ENCODE measurements at places on chromosomes 16 and 17.
A peak's percentile ranks its signal among the peaks of the same experiment; 100 is the strongest.

DNA sequence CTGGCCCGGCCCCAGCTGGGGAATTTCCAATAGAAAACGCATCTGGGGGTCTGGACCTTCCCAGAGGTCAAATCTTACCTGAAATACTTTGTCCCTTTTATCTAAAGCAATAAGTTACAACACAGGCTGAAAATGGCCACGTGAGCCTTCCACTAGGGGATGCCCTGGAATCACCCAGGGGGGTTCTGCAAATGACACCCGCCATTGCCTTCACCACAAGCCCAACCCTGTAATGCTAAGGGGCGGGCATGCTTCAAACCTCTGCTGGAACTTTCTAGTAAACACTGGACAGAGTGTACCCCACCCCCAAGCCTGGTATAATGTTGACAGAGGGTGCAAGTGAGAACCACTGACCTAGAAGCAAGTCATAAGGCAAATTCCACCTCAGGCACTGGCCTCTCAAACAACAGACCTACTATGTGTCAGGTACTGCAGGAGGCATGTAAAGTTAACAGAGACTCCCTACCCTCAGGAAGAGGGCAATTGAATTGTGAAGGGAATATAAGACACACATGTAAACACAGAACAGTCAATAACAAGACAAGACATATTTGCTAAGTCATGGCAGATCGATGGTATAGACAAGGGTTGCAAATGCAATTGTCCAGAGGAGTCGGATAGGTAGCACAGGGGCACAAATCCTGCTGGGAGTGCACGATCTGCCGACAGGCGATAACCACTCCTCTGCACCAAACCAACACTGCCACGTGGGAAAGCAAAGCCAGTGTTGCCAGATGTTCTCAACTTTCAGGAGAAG lies 59.0 kb downstream of the ARHGAP17 start:
- no peak for DNase-seq

- DNase-seq, result no peak
These were observed 2.4 kb upstream of the KRTAP4-12 start for GRCh38 chr17:41126412-41126811.

GRCh38 chr17:59534583-59534982 lies 30.8 kb upstream of the DHX40 start:
- DNase-seq, result no peak

DNA sequence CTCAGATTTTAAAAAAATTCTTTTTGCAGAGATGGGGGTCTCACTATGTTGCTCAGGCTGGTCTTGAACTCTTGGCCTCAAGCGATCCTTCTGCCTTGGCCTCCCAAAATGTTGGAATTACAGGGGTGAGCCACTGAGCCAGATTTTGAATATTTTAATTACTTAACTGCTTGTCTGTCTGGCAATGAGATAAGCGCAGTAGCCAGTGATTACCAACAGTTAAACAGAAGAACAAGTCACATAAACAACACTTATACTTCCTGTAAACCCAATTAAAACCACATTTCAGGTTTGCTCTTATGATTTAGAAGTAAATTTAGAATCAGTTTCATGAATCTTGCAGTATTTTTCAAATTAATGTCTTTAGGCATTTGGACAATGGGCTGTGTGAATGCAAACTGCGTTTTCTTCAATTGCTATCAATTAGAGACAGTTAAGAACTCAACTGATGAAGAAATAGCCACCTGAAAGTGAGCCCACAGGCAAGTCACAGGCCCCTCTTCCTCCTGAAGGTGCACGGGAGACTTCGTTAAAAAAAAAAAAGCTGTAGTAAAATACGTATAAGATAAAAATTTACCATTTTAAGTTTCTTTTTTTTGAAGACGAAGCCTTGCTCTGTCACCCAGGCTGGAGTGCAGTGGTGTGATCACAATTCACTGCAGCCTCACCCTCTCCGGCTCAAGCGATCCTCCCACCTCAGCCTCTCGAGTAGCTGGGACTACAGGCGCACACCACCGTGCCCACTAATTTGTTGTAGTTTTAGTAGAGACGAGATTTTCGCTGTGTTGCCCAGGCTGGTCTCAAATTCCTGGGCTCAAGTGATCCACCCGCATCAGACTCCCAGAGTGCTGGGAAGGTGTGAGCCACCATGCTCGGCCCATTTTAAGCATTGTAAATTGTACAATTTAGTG lies 73.0 kb downstream of the PITPNC1 start:
- no peak for DNase-seq

GRCh38 chr17:62653002-62653825 lies 25.7 kb downstream of the MRC2 start:
- DNase-seq, result peak; percentile 40

DNA sequence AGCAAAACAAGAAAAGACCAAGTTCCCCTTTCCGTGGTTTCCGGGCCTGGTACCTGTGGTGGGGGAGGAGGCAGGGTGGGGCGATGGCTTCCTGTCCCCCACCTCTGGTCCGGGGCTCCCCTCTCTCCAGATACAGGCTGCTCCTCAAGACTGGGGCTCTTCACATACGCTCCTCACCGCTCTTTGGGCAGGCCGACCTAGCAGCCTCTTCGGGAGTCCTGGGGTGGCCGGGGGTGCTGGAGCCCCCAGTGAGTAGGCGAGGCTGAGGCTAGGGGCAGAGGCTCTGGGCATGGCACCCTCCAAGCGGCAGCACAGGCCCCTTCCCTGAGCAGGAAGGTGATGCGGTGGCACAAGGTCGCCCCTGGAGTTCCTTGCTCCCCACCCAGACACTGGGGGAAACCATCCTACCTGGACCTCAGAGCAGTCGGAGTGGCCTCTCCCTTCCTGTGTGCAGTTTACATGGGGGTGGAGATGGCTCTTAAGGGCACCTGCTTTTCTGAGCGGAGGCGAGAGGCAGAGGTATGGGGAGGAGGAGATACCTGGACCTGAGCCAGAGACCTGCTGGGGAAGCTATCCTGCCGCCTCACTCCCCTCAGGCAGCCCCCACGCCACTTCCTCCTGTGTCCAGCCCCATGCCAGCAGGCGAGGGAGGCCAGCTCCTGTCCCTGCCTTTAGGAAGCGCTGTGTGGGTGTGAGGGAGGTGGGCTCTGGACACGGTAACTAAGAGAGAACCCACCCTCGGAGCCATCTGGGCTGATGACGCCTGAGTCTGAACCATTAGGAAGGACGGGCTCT lies 891 bp downstream of the CORO1A start:
- DNase-seq, result peak; percentile 16

DNA sequence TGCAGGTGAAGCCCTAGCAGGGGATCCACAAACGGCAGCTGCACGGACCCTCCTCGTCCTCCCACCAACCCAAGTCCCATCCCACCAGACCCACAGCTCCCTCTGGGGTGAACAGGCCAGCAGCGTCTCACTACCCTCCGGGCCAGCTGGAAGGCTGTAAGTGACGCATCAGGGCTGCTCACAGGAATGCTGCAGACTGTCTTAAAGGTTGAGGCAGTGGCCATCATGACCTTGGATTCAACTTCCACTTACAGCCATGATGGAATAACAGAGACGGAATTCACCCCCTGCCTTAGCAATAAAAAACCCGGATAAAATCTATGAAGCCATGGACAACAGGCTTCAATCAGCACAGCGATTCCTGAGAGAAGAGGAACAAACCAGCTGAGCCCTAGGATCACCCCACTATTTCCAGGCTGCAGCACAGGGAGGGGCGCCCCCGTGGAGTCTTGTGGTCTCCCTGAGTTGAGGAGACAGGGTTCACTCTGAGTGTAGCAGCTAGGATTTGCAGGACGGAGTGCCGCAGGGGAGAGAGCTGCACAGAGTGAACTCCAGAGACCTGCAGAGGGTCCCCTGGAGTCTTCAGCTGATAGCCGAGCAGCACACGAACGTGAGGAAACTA lies 10.5 kb downstream of the FAM83G start:
- DNase-seq, result no peak

DNA sequence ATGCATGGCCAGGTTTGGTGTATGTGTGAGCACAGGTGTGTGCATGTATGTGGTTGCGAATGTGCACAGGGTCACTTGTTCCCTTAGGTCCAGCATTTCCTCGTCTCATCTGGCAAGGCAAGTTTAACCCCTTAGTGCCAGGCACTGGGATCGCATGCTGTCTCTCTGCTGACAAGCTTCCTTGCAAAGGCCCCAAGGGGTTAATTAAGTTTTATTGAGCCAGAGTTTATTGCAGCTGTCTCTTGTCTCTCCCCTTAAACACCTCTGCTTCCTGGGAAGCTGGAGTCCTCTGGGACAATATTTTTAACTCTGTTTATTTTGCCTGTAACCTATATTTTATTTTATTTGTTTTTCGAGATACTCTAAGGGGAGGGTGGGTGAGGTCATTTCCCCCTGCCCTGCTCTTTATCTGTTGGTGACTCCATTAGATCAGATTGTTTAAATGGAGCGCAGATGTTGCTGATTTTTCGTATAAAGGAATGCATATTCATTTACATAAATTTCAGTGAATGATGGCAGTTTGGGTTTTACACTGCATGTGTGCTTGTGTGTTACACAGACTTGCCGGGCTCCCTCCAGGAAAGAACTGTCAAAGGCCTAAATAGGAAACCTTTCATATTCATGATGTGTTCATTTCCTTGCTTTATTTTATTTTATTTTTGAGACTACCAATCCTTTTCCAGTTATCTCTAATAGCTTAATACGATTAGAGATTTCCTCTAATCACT lies 99.7 kb downstream of the CBLN1 start:
- DNase-seq, result no peak

DNA sequence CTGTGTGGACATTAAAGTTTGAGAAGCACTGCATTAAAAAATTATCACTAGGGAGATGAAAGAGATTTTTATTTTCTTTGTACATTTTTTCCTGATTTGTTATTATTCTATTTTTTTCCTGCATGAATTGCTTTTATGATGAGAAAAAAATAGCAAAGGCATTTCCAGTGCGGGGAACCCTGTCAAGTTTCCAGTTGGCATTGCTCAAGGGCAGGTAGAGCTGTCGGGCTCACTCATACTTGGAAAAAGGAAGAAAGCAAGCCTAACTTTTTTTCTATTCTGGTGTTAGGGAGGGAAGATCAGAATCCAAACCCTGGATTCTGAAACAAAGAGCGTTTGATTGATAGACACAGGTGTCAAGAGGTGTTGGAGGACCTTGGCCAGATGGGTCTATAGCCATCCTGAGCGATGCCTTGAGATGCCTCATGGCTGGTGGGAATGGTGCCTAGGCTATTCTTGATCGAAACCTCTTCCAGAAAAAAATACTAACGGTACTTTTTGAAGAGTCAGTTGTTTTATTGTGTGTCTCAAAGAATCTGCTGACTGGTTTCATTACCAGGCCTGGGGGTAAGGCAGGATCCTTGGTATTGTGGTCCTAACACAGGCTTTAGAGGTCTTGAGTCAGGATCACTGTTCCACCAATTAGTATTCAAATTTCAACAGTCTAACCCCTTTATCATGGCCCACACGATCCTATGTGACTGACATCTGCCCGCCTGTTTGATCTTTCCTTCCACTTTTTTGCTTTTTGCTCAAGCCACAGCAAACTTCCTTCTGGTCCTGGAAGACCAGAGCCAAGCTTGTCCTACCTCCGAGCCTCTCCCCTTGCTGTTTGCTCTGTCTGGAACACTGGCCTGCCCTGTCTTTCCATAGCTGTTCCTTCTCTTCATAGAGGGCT lies 20.1 kb downstream of the SNX29 start:
- no peak for DNase-seq

DNA sequence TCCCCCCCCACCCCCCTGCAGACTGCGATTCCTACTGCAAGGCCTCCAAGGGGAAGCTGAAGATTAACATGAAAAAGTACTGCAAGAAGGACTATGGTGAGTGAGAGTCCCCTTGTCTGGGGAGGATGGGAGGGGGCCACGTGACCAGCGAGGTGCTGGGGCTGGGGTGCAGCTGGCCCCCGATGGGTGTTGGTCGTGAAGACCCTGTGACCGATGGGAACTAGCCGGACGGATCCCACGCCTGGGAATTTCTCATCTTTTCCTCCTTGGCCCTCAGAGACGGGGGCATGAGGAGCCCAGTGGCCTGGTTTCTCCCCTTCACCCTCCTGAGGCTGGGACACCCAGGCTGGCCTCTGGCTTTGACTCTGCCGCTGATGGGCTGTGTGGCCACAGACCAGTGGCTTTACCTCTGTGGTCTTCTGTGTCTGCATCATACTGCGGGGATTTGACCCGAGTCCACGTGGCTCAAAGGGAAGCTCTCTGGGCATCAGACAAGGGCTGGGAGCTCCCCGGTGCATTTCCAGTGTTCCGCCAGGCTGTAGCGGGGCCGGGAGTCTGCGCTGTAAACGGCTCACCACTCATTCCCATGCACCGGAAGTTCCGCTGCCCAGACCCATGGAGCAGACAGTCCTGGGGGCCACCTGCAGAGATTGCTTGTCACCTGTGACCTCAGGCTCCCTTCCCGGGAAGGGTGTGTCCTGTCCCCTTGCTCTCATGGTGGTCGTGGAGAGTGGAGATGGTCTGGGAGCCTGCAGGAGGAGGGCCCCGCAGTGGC lies 200.0 kb downstream of the NTN1 start:
- no peak for DNase-seq

DNA sequence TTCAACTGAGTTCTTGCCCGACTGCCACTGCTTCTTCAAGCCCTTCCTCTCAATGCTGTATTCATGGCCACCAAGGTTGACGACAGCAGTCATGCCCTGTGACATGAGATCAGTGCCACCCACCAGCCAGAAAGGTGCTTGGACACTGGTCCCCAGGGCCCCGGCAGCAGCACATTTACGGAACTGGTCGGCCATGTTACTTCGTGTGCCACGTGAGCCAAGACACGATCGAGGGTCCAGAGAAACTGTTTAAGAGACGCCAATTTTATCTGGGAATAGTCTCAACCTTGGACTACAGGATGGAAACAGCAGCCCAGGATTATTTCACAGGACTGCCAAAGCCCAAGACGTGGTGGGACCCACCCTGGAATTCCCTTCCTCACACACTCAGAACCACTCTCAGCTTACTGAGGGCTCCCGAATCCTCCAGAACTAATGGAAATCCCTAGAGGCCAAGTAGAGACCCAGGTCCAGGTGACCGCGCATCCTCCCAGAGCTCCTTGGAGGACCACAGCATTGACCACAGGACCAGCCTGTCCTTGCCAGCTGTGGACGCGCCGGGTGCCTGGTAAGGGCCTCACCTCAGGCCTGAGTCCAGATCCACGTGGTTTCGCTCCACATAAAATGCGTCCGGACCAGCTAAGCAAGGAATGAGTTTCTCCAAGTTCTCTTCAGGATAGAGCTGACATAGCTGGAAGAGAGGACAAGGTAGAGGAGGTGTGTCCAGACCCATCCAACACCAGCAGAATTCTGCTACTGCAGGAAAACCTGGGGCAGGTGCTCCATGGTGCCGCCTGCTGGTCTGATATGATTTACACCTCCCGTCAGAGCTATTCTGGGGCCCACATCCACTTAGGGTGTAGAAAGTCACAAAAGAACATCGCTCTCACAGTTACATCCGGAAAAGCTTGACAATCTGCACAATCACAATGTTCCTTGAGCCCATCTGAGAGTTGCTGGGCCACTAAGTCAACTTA lies 28.2 kb downstream of the MAP1LC3B start:
- DNase-seq, result no peak

Measured in nucleus accumbens (tissue), 56 donors.